ENCODE measurements at places on chromosomes 5 and 9.

DNA sequence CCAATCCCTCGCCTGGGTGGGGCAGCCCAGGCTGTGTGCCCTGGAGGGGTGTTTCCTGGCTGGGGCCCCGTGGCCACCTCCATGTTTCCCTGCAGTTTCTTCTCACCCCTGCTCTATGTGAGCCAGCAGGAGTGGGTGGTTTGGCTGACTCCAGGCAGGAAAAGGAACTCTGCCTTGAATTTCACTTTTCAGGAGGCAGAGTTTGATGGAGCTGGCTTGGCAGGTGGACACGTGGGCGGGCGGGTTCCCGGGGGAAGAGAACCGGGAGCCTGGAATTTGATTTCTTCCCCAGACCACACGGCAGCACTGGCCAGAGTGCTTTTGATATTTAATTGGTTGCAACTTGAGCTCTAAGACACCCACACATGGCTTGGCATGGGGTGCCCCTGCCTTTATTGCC, 119.8 kb upstream of the PANK3 start:
- DNase-seq: no peak

DNA sequence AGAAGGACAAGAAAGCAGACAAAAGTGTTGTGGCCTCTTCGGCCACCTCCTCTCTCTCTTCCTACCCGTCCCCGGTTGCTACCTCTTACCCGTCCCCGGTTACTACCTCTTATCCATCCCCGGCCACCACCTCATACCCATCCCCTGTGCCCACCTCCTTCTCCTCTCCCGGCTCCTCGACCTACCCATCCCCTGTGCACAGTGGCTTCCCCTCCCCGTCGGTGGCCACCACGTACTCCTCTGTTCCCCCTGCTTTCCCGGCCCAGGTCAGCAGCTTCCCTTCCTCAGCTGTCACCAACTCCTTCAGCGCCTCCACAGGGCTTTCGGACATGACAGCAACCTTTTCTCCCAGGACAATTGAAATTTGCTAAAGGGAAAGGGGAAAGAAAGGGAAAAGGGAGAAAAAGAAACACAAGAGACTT, 2.4 kb downstream of the EGR1 start:
- DNase-seq: no peak

DNA sequence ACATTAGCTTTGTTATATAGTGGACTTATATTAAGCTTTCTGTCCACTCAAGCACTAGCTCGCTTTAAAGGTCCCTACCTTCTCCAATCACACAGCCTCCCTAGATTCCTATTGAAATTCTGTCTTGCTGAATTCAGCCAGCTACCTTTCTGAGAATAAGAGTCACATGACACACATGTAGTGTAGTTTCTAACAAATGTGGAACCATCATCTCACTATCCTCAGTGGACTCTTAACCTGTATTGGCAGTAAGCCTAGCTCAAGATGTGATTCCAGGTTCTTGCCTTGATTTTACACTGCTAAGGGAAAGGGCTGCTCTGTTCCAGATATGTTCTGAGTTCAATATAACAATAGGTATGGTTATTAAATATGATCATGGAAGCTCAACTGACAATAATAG, 11.4 kb downstream of the FAM219A start:
- DNase-seq: no peak

DNA sequence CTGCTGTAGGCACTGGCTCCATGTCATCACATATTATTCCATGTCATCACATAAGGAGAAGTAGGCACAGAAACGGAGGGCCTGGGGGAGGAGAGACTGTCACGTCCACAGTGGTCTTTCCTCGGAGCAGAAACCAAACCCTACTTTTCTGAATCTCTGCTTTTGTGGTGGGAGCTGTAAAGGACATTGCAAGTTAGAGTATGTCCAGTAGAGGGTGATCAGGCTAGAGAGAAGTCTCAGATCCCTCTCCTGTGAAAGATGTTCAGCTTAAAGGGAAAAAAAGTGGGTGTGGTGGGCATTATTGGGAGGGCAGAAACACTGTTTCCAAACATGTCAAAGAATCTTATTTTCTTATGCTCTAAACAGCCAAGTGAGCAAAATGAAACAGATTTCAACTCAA, 19.4 kb upstream of the FBP2 start:
- DNase-seq: no peak

GRCh38 chr9:97412626-97413385, 910 bp downstream of the TDRD7 start:
- no peak for DNase-seq

GRCh38 chr9:71764463-71764862, 3.9 kb downstream of the CEMIP2 start:
- DNase-seq: no peak

DNA sequence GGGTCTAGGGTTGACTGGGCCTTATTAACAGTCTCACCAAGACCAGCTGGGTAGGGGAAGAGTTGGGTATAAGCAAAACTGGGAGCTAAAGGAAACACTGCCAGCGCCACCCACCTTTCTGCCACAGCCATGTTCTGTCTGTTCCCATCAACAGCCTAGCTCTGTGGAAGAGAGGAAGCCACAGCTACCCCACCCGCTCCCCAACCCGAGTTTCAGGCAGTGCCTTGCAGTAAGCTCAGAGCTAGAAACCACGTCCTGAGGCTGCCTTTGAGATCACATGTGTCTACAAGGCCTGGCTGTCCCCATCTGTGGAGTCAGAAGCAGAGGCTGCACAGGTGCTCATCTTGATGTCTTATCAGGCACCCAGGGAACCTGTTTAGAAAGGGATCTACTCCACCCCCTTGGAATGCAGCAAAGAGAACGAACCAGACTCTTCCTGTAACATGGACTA, 15.3 kb downstream of the HNRNPH1 start:
- no peak for DNase-seq

GRCh38 chr5:32581010-32581785, 4.2 kb upstream of the SUB1 start:
- DNase-seq: no peak

DNA sequence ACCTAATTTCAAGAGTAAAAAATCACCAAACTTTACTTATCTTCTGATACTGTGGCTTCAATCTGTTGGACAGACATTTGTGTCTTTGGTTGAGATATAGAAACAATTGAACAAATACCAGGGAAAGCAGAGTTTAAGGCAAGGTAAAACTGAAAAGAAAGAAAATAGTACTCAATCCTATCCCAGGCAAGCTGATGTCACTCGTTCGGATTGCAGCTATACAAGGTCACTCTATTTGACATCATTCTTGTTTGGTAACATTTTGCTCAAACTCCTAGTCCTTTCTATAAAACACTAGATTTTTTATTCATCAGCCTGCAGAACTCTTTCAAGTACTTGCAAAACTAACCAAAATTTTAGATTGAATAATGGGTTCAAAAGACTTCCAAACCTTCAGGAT, 91.9 kb upstream of the ANKRD55 start:
- no peak for DNase-seq

DNA sequence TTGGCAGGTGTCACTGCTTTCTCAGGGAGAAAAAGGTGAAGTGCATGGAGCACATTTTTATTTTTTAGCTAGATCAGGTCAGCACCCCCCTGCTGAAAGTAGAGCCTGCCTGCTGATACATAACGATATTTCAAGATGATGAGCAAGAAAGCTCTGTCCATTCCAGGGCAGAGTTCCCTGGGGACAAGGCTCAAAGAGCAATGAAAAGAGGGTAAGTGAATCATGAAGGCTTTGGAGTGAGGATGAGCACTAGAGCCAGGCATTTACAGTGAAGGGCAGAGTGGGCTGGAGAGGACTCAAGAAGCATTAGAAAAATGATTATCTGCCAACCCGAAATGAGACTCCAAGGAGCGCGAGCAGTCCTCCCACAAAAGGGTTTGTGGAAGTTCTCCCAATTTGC, 345.7 kb downstream of the TLE4 start:
- no peak for DNase-seq

- DNase-seq: no peak
Measured at GRCh38 chr9:38652044-38652443, 31.6 kb upstream of the ANKRD18A start.

GRCh38 chr9:25350011-25350410, 328.2 kb downstream of the TUSC1 start:
- no peak for DNase-seq

GRCh38 chr9:19173598-19174125, 46.4 kb upstream of the PLIN2 start:
- no peak for DNase-seq

- no peak for DNase-seq
Measured at GRCh38 chr5:3680821-3681220, 85.2 kb downstream of the IRX1 start.

DNA sequence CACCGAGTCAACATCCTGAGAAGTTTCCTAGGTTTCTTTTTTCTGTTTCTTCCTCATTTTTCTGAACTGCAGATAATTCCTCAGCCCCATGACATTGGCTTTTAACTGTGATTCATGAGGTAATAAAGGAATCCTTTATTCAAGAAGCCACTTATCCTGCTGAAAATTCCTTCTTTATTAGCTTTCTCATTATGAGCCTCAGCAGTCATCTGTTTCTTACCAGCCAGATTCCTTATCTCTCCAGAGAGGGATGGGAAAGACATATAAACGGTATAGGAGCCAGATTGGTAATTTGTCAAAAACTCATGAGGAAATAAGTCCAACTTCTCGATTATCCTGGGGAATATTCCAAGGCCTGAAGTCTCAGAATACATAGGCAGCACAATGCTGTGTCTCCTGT, 465.4 kb downstream of the ICE1 start:
- no peak for DNase-seq

GRCh38 chr9:124501771-124502320, 5.4 kb downstream of the NR5A1 start:
- DNase-seq: no peak

DNA sequence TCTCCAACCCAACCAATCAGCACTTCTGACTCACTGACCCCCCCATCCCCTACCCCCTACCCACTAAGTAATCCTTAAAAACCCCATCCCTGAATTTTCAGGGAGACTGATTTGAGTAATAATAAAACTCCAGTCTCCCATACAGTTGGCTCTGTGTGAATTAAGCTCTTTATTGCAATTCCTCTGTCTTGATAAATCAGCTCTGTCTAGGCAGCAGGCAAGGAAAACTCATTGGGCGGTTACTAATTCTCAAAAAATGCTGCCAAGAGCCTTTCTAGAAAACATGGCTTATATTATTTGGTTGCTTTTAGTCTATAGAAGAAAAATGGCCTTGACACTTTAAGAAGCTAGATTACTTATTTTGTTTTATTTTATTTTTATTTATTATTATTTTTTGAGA, 131.7 kb downstream of the SUSD1 start:
- no peak for DNase-seq

- no peak for DNase-seq
Measured at GRCh38 chr5:178624631-178625546, 2.0 kb downstream of the CLK4 start.

- no peak for DNase-seq
Measured at GRCh38 chr9:16828340-16829281, 41.9 kb downstream of the BNC2 start.

DNA sequence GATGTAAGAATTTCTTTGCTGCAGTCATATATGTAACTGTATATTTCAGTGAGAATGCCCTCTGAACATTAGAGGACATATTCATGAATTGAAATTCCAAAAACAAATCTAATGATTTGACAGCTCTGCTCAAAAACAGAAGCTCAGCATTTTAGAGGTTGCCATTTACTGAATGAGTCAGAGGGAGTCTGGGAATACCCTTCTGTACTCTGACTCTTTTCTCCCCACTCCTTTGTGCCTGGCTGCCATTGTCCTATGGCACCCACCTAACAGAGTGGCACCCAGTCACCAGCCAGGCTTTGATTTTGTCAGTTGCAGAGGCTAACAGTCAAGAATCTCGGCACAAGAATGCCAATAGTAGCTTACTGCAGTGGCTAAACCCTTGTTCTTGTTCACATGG, 133.6 kb downstream of the ATG10 start:
- DNase-seq: no peak
